ENCODE measurements at places on chromosomes 1 and 21.

- no peak for DNase-seq
Measured at GRCh38 chr1:7922301-7922700, 18.3 kb downstream of the TNFRSF9 start.

- DNase-seq, result no peak
Measured at GRCh38 chr1:84701376-84701775, 11.1 kb upstream of the SSX2IP start.

DNA sequence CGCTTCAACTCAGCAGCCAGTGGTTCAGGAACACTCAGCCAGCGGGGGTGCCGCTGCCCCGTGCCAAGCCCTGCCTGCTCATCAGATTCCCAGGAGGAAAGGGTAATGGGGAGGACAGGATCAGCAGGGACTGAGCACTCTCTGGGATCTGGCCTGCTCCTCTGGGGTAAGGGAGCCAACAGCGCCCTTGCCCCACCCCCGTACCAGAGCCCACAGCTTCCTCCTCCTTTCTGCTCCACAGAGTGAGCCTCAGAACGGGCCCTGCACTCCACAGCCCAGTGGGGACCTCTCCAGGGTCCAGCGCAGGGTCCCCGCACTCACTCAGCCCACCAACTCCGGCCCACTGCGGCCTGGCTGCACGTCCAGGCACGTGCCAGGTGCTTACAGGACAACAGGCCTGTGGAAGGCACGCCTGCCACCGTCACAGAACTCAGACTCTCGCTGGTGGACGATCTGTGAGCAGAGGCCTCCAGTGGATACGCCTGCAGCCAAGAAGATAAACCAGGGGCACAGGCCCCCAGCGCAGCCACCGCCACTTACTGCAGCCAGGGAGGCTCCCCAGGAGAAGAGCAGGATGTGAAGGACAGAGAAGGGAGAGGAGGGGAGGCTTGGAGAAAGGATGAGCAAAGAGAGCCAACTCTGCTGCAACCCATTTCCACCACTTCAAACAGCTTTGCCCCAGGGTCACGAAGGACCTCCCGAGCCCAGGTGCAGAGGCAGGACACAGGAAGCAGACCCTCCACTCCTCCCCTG is 2.1 kb downstream of the MEGF6 start:
- DNase-seq, result no peak

DNA sequence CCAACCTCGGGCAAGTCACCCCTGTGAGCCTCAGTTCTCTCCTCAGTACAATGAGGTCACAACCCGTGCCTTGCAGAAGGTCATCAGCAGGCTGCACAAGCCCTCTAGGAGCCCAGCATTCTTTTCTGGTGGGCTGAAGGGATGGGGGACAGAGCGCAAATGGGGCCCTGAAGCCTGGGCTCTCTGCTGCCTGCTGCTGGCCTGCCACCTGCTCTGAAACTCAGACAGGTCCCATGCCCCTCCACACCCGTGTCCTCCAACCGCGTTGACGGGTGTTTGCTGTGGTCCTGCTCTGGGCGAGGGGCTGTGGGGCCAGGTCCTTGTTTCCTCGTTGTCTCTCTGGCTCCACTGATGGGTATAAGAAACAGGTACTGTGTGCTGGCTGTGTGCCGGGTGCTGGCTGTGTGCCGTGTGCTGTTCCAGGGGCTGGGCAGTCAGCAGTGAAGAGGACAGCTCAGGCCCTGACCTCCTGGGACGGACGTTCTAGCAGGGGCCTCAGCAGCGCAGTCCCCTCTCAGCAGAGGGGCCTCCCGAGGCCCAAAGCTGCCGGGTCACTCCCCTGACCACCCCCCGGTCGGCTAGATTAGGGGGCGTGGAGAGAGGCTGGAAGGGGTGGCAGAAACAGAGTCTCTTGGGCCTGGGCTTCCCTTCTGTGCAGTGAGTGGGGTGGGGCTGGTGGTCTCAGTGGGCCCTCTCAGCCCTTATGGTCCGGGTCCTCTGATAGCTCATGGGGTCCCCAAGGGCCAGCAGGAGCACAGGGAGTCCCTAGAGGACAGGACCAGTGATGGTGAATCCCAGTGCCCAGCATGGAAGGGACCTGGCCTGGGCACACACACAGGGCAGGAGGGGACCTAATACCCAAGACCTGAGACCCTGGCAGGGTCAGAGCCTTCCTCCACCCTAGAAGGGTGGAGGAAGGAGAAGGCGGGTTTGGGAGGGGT is 42.1 kb downstream of the DMRTB1 start:
- DNase-seq, result no peak

- DNase-seq, result no peak
Measured at GRCh38 chr1:221025501-221025900, 146.3 kb downstream of the HLX start.

GRCh38 chr1:38848071-38848470 is 11.5 kb downstream of the RRAGC start:
- no peak for DNase-seq

DNA sequence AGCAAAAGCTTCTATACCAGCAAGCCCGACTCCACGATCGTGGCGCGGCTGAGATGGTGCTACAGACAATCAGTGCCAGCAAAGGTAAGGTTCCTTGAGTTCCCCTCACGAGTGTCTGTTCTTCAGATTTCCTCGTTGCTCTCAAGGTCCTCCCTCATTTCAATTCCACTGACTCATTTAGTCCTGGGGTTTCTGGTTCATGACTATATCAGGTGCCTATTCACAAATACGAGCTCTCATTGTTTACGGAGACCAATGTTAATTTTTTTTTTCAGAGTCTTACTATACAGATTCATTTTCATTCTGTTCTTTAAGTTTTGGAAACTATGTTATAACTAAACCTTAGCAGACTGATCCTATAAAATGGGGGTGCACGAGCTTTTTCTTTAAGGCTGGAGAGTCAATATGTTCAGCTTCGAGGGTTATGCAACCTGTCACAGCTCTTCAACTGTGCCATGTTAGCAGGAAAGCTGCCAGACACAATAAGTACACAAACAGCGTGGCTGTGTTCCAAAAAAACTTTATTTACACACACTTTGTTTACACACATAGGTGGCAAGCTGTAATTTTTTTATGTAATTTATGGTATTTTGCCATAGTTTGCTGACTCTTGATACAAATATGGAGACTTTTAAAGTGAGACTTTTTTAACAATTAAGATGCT is 134.3 kb downstream of the ZP4 start:
- DNase-seq, result no peak

DNA sequence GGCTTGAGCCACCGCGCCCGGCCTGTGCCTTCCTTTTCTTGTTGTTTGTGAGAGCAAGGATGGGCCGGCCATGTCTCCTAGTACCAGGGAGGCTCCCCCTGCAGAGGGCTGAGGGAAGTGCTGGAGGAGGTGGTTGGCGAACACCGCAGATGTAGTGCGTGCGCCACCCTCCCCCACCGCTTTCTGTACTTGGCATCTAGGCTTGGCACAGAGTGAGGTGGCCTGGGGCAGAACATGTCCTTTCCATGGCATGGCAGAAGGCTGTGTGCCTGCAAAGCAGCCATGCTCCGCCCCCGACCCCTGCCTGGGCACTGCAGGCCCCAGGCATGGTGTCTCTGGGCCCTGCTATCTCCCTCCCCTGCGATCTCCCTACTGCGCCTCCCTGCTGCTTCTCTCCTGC is 30.7 kb downstream of the ALPL start:
- no peak for DNase-seq

GRCh38 chr21:39083377-39084008 is 99.8 kb downstream of the PSMG1 start:
- DNase-seq, result no peak

DNA sequence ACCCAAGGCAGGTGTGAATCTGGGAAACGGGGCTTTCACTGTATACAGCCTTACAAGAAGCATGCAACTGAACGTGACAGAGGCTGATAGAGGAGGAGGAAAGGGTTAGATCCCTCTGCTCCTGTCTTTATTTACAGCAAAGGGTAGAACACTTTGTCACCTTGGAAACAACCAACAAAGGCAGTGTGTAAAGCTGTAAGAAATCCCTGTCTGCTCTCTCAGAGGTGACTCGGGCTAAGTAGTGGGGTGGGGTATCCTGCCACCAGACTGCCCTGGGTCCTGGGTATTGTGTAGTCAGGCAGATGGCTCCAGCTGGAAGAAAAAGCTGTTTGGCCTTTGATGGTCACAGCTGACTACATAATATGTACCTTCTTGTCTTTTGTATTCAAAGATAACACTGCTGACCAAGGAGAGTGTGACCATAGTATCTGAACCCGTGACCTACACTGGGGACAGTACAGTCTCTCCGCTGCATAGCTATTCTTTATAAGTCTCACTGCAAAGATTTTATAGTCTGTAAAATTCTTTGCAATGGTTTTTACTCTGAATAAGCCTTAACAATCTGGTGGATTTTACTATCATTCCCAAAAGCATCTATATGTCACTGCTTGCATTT is 22.1 kb upstream of the POU2F1 start:
- no peak for DNase-seq

DNA sequence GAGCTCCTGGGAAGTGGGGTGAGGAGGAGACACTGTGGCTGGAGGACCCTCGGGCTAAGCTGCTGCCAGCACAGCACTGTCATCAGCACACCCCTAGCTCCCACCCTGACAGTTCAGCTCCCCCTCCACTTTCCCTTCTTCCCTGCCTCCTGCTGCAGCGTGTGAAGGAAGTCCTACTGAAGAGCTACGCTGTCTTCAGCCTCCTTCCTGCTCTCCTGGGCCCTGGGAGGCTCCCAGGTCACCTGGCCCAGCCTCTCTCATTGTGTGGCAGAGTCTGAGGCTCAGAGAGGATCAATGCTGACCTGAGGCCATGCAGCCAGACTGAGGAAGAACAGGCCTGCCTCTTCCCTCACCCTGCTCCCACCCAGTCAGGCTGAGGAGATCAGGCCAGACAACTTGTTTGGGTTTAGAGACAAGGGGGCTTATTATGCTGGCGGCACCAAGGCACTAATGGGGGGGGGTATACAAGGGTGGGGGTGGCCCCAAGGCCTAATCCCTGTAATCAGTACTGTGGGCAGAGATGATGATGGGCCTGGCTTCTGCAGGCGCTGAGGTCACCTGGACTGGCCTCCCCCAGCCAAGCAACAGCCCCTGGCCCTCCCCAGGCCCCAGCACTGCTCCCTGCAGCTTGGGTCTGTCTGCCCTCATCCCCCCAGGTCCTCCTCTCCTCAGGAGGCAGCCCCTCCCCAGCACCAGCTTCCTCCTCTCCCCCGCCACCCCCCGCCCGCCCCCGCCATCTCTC is 9.1 kb downstream of the NES start:
- DNase-seq, result no peak

DNA sequence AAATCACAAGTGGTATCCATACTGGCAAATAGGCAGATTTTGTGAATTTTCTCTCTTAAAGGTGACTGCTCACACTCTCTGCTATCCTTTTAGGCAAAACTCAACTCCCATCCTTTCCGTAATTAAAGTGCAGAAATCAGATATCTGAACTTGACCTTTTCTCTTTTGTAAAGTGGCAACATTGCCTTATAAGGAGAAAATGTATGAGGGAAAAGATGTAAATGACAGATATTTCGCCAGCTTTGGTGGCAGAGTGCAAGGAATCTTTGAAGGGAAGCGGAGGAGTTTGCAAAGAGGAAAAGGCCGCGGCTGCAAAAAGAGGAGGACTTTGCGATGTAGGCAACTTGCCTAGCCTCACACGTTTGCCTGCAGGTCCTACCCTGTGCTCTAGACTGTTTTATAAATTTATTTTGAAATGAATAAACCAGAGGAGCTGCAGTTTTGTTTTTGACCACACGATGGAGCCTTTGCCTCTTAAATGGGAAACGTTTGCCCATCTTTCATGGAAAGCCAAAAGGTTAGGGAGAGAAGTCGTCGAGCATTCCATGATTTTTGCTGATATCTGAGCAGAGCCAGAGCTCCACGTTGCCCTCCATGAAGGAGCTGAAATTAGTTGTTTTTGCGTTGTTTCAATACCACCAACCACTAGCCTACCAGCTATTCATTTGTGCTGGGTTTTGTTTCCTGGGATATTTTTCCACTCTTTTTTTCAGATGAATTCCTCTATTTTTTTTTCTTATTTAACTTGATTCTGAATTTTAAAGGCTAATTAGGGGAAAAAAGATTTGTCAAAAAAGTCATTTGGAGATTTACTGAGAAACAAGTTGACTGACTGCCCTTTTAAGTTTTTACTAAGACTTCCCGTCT is 242.3 kb downstream of the LMX1A start:
- no peak for DNase-seq

DNA sequence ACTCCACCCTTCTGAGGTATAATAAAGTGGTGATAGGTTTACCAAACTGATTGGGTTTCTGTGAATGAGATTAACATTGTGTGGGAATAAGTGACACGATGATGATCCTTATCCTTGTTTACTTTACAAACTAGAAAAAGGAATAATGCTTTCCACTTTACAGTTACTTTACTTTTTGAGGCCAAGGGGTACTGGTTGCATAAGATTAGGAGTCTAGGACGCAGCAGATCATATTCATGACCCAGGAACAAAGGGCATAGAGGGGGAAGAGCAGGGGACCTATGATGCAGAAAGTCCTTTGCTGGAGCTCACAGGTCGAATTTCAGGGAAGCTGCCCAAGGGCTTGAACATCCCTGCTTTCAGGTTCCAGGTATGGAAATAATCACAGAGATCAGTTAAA is 20.4 kb downstream of the FGGY start:
- no peak for DNase-seq

DNA sequence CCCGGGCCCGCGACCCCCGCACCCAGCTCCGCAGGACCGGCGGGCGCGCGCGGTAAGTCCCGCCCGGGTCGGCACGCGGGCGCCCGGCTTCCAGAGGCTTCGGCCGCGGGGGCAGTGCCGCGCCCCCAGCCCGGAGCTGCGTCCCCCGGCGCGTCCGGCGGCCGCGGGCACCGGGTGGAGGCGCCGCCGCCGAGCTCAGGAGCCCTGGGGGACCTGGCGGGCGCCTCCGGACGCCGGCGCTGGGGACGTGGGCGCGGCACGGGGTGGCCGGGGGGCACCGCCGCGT is 227 bp downstream of the NBL1 start:
- no peak for DNase-seq

GRCh38 chr1:233277637-233278606 is 17.6 kb downstream of the PCNX2 start:
- DNase-seq, result no peak

GRCh38 chr1:63813829-63814277 is 40.0 kb downstream of the ROR1 start:
- no peak for DNase-seq

DNA sequence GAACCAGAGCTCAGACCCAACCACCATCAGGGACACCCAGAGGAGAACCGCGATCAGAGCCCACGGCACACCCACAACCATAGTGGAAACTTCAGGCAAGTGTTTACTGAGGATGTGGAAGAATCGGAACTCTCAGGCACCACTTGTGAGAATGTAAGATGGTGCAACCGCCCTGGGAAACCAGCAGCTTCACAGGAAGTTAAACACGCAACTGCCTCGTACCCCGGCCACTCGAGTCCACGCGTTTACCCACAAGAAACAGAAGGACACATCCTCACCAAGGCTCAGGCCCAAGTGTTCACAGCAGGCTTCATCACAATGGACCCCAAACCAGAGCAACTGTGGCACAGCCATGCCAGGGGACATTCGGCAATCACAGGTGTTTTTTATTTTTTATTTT is 51.4 kb upstream of the COL6A2 start:
- DNase-seq, result no peak

All from activated CD4-positive, alpha-beta T cell treated with anti-CD3 and anti-CD28 coated beads for 1 hour (primary cell).